Suppressor macrophage treated with lipopolysaccharide for 4 hours (primary cell): ENCODE measurements at places on chromosomes 3 and 15.

DNA sequence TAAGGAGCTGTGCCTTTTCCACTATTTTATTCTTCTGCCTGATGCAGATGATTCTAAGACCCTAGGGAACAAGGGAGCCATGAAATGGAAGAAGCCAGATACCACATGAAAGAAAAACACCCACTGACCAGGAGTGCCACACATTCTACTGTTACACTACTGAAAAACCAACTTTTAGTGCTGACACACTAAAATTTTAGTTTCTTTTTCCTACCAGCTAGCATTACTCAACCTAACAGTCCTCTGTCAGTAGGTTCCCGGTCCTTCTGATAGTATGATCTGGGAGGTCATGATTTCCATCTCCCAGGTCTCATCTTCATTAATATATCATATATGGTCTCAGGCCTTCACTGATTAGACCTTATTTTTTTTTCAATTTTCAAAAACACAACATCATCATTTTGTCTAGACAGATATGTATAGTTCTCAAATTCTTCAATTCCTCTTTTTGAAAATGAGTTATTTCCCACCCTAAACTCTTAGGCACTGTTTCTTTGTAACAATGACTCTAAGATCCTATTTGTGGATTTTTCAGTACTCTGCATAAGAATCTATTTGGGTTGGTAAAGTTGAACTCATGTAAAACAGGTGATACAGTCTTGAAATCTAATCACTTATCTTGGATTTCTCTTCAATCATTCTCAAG is 321.8 kb downstream of the CTNNB1 start:
- DNase-seq: peak; percentile 45

GRCh38 chr15:48086133-48086532 is 34.7 kb upstream of the SLC24A5 start:
- no peak for DNase-seq

GRCh38 chr3:124467980-124468902 is 262.0 kb upstream of the UMPS start:
- DNase-seq: peak; percentile 54

- no peak for DNase-seq
Measured at GRCh38 chr15:55349282-55349681, 30.3 kb downstream of the PIGB start.
